ENCODE measurements at places on chromosomes 12 and 14. TPM values are rescaled to one million over a fixed set of nuclear protein-coding genes. Genes with fewer than 3 reads are reported as not detected.

- no peak overlapping the region for H3K4me3 ChIP-seq
- no peak overlapping the region for H3K27ac ChIP-seq
- no peaks in the 10 kb centered on the region for H3K27me3 ChIP-seq
- H3K4me1 ChIP-seq = no peaks in the 10 kb centered on the region
These were observed 42.4 kb downstream of the MDM2 start for GRCh38 chr12:68850390-68850789.

DNA sequence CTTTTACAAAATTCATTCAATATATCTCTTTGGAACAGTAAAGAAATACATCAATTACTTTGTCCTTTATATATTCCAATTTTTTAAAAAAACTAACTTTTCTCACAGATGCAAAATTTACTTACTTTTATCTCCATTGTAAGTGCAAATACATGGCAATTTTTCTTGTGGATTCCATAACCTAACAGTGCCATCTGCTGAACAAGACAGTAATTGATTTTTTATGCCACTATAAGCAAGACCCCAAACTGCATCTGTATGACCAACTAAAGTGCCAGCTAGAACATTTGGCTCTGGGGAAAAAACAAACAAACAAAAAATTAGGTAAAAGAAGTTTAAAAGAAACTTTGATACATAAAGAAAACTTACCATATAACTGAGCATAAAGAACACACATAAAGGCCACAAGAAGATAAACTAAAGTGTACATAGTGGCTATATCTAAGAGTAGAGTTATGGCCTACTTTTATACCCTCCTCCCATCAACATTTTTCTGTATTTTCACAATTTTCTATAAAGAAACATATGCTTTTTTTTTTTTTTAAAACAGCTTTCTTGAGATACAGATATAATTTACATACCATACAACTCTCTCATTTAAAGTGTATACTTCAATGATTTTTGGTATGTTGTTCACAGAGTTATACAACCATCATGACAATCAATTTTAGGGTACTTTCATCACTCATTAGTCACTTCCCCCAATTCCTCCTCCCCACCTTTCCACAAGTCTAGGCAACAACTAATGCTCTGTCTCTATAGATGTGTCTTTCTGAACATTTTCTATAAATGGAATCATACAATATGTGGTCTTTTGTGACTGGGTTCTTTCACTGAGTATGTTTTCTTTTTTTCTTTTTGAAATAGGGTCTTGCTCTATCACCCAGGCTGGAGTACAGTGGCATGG lies 32.6 kb downstream of the COCH start:
- no peak overlapping the region for H3K27ac ChIP-seq
- no peaks in the 10 kb centered on the region for H3K4me1 ChIP-seq
- H3K4me3 ChIP-seq = no peak overlapping the region
- H3K36me3 ChIP-seq = peaks cover 37% of the 10 kb centered on the region

The GAS2L3 gene
- 15.8 TPM for total RNA-seq

DNA sequence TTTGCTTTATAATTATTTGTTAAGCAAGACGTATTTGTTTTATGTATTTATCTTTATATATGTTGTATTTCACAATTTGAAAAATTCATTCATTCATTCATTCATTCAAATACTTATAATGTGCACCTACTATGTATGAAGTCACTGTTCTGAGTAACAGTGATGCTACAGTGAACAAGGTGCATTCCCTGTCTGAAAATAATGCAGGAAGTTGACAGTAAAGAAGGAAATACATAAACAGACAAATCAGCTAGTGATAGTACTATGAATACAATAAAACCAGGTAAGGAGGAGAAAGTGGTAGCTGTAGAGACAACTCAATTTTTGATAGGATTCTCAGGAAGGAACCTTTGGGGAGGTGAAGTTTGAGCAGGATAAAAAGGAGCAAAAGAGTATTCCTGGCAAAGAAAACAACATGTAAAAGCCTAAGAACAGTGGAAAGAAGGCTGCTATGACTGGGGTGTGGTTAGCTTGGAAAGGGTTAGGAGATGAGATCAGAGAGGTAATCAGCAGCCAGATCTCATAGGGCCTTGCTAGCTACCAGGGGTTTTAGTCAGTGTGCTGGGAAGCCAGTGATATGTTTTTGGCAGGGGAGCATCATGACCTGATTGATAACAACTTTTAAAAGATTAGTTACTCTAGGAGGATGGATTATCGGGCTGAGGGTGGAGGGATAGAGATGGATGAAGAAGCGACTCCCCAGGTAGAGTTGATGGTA lies 17.4 kb downstream of the BICDL1 start:
- no peak overlapping the region for H3K4me3 ChIP-seq
- H3K36me3 ChIP-seq = peaks cover 5% of the 10 kb centered on the region
- no peaks in the 10 kb centered on the region for H3K4me1 ChIP-seq
- no peak for DNase-seq
- no peak overlapping the region for H3K27ac ChIP-seq

DNA sequence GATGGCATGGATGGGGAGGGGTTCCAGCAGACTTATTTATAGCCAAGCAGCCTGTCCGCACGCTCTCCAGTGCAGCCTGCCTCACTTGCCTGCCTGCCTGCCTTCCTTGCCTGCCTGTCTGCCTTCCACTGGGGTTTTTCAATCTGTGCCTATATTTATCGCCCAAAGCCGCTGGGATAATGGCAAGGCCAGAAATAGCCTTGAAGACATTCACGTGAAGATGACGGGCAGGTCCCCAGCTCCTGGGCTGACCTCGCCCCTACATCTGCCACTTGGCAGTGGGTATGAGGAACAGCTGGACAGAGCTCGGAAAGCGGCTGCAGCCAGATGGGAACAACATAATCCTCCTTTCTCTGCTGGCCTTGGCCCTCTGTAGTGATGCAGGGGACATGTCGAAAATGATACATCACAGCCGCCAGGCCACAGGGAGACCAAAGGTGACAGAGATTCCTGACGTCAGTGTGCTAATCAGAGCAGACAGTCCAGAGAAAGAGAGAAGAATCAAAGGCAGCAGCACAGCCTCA lies 53.3 kb downstream of the PITPNM2 start:
- no peak for DNase-seq
- H3K4me3 ChIP-seq = no peak overlapping the region
- no peaks in the 10 kb centered on the region for H3K36me3 ChIP-seq
- peaks cover 7% of the 10 kb centered on the region for H3K4me1 ChIP-seq
- no peak overlapping the region for H3K27ac ChIP-seq
